Fibroblast of villous mesenchyme (primary cell): ENCODE measurements at places on chromosomes 3 and 15. TPM values are rescaled to one million over a fixed set of nuclear protein-coding genes. Genes with fewer than 3 reads are reported as not detected.

- DNase-seq = peak; percentile 69
Measured at GRCh38 chr3:53254509-53255422, 1.1 kb downstream of the TKT start.

Gene SPTSSB
- total RNA-seq = not detected in 2 replicates

Gene SLC22A14
- 0.32 and 0.86 TPM in 2 replicates for total RNA-seq

DNA sequence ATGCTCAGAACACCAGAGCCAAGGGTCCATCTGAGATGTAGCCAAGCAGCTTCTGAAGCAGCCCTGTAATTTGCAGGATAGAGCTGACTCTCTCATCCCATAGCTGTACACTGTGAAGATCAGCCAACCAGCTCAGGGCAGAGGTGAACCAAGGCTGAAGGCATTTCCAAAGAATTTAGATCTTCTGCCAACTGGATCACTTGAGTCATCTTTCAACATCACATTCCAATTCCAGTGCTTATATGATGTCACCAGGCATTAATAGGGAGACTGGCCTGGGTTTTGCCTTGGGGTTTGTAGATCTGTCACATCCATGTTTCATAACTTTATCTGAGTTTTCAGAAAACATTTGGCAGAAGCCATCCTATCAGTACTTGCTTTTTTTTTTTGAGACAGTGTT lies 98.2 kb downstream of the NR2F2 start:
- peak; percentile 82 for DNase-seq

DNA sequence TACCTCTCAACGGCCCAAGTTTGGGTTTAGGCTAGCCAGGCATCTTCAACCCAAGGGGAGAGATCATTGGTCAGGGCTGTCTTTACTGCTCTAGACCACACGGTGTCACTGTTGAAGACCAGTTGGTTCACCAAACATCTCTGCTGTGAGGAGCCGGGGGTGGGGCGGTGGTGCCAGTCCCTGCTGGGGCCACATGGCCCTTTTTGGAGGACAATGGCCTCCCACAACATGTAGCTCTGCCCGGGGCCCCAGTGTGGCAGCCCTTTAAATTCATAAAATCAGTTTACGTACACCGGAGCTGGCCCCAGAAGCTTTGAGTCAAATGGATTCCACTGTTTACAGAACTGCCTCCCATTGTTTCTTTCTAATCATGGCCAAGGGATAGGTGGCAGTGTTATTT lies 19.1 kb upstream of the TM4SF18 start:
- DNase-seq = peak; percentile 62

DNA sequence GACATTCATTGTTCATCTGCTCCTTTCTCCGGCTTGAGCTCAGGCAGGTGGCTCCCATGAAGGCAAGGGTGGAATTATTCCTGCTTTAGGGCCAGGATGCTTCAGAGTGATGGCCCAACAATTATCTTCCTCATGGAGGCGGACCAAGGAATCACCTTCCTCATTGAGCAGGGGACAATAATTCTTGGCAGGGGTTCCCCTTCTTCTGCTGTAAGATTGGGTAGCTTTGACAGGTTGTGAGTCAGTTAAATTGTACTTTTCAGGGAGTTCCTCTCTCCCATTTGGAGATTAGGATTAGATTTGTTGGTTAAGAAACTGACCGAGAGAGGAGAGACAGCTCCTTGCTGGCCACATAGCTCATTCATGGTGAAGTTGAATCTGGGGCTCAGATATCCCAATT lies 31.4 kb upstream of the CD47 start:
- DNase-seq = no peak

Gene IGDCC3
- total RNA-seq = under 0.01 TPM in 2 replicates

Gene HPS3
- total RNA-seq = 30.7 and 31.9 TPM in 2 replicates

Gene COMMD4
- 61.7 and 74.7 TPM in 2 replicates for total RNA-seq

Gene ERICH6
- total RNA-seq = 0.32 and 0.43 TPM in 2 replicates

DNA sequence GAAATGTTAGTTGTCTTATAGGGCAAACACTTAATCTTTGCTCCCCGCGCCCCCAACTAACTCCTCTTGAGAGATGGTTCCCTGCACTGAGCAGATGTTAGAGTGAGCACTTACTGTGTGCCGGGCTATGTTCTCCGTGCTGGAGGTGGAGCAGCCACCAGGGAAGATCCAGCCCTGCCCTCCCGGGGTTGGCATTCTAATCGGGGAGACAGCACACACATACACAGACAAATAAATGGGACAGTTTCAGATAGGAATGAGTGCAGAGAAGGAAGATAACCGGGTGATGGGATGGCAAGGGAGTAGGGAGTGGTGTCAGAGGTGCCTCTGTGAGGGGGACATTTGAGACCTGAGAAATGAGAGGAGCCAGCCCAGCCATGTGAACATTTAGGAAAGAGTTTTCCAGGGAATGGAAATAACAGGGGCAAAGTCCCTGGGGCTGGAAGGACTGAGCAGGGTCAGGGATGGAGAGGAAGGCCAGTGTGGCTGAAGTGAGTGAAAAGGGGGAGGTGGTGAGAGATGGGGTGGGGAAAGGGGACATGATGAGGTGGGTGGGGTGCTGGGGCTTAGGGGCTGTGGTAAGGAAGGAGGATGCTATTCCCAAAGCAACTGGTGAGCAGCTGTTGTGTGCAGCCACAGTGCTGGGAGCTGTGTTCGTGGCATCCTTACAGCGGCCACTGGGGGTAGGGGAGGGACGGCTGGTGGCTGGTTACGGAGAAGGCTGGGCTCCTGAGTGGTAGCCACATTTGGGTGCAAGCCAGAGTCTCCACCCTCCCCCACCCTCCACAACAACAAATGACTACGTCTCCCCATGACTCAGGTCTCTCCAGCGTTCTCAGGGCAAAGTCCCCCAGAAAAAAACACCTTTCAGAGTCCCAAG lies 15.4 kb upstream of the FGD5 start:
- no peak for DNase-seq

Gene ITIH3
- 1.6 and 8.2 TPM in 2 replicates for total RNA-seq

Gene FILIP1L
- total RNA-seq = 146 and 213 TPM in 2 replicates

DNA sequence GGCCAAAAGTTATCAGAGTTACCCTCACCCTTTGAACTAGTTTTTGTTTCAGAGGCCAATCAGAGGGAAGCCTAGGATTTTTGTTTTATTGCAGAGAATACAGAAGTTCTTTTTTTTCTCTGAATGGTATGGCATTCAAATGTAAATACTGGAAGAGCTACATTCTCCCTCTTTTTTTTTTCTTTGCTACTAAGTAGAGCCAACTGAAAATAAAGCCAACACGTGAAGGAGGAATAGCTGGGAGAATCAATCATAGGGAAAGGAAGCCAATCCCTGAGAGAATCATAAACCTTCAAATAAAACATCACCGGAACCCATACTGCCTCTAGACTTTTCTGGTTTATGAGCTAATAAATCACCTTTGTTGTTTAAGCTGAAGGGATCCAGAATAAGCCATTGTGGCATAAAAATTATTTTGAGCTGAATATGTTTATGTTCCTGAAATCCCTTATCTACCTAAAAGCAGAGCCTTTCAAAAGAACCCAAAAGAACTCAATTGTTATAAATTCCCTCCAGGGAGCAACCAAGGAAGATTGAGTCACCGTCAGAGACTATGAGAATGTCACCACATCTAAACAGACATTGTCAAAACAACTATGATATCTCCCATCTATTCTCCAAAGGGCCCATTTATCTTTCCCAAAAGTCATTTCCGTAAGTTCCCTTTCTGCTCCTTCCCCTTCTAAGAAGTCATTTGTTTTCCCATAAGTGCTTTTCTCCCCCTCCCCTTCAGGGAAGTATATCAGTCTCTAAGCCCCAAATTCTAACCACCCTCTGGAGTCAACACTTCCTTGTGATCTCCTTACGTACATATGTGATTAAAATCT lies 3.8 kb upstream of the ZNF280D start:
- DNase-seq = peak; percentile 60

DNA sequence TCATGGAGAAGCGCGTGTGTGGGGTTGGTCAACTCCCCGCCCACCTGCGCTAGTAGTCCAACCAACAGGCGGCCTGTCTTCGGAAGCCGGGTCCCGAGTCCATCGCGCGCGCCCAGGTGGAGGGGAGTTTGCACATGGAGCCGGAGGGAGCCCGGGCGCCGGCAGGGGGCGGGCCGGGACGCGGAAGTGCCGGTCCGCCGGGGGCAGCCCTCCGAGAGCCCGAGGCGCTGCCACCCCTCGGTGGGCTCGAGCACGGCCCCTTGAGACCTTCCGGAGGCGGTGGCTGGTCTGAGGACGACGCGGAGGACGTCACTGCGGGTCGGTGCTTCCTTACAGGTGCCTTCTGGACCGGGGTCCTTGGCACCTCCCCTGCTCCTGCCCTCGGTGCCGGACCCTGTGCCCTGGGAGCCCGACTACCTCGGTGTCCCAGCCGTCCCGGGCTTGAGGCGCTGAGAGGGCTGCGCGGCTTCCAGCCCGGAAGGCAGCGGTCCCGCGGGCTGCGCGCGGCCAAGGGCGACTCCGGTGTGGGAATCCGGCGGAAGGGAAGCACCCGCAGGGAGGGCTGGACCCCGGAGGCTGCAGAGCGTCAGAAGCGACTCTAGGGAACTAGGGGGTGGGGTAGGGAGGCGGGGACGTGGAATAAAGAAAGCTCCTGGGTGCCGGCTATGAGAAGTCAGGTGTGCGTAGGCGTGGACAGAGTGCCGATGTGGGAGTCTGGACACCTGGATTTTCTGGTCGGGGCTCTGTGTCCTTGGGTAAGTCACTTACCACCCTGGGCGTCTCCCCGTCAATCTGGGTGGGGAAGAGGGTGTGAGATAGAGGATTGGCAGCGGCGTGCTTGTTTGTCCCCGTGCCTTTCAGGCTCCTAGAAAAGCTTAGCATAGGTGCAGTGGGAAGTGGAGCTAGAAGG lies 212.3 kb downstream of the FGF12 start:
- no peak for DNase-seq

DNA sequence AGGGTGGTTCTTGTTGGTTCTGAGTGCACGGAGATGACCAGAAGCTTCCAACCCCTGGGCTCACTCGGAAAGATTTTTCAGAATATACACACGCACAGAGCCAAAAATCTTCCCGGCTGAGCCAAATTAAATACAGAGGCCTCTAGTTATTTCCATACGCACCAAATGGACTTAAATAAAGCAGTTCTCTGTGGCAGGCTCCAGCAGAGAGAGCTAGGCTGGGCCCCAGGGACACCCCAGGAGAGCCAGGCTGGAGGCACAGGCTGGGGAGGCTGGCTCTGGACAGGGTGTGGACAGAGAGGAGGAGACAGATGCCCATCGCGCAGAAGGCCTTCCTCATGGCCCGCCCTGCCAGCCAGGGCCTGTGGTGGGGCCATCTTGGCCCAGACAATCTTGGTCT lies 115.9 kb downstream of the IQSEC1 start:
- DNase-seq = no peak

DNA sequence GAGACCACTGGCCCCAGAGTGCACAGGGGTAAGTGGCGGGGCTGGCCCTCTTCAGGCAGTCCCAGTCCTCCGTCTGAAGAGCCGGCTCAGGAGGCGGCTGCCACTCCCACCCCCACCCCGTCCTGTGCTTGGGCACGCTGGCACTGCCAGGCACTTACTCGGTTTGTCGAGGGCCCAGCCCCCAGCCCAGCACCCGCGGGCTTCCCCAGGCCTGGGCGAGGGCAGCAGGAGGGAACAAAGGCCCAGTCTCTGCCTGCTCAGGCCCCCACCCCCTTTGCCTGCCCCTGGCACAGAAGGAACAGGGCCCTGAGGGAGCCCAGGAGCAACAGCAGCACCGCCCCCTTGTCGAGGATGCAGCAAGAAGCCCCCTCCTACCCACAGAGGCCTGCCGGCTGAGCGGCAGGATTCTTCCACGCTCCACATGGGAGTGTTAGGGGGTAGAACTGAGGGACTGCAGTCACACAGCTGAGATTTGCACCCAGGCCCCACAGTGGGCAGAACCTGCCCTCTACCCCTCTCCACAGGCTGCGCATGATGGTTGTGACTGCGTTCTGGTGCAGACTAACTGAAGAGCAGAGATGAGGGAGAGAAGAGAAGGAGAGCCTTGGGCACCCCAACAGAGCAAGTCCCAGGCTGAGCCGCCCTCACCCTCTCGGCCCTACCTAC lies 8.9 kb downstream of the DUSP7 start:
- DNase-seq = no peak

- no peak for DNase-seq
Measured at GRCh38 chr3:142892714-142893113, 3.8 kb upstream of the PCOLCE2 start.
